Osteoblast (primary cell): ENCODE measurements at places on chromosomes 2 and 18. TPM values are rescaled to one million over a fixed set of nuclear protein-coding genes. Genes with fewer than 3 reads are reported as not detected.

DNA sequence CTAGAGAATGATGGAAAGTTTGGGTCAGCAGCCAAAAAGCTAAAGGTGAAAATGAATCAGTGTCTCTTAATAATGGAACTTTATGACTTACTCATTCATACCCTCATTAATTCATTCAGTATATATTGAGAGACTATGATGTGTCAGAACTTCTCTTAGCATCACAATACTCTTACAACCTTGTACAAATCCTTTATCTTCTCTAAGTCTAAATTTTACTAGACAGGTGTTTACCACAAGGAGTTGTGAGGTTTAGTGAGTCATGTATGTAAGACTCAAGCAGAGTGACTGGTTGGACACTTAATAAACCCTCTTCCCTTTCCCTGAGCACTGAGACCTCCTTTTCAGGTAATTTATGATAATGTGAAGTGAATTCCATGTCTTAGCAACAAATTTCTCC, 129.6 kb downstream of the PPP1R1C start:
- DNase-seq, result no peak

DNA sequence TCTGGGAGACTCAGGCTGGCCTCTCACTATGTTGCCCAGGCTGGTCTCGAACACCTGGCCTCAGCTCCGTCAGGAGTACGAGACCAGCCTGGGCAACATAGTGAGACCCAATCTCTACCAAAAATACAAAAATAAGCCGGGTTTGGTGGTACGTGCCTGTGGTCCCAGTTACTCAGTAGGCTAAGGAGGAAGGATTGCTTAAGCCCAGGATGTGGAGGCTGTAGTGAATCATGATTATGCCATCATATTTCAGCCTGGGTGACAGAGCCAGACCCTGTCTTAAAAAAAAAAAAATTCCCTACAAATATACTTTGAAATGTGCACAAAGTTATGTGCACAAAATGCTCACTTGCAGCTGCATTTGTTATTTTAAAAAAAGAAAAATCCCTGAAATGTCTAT, 26.3 kb upstream of the AGAP1 start:
- no peak for DNase-seq

DNA sequence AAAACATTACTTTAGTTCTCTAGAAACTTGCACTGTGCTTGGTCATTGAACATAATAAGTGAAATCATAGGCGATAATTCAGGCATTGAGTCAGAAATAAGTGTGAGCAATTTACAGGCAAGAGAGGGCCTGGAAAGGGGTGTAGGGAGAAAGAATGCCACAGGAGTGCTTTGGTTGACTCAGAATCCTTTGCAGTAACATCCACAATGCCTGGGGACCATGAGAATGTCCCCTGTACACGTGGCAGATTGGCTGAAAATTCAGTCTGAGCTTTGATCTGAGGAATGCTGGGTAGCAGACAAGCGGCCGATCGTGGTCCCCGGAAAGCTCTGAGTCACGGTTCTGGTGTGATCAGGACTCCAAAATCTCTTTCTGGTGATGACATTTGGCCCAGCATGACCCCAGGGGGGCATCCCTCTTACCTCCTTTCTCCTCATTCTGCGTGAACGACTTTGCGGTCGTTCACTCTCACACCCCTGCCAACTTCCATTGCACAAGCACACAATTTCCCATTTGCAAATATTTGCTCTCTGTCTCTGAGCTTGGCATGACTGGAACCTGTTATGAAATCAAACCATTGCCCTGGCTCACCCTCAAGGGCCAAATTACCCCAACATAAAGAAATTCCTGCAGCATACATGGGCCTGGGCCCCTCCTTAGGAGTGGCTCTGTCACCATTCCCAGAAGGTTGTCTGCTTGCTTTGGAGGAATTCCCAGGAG, 305.0 kb upstream of the EPAS1 start:
- DNase-seq, result no peak

DNA sequence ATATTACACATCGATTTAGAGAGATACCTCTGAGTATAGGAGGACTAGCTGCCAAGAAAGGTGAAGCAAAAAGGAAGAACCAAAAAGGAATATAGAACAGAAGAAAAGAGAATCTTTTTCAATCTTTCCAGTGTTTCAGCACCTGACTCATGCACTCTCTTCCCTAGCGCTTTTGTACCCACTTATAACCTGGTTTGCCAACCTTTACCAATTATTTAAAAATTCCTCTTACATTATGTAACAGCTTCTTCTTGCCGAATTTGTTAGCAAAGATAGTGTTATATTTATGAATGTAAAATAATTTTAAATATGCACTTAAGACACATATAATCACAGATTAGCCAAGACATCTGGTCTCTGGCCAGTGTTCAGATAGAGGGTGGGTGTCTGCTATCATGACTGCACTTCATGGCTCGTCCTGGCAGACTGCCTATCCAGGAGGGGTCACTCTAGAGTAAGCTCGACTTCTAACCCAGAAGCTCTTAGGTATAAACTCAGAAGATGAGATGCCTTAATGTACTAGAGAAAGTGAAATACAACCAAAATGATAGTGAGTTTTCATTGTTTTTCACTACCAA, 122.9 kb downstream of the ATAD2B start:
- DNase-seq, result no peak

- no peak for DNase-seq
Measured at GRCh38 chr2:160612266-160612856, 118.8 kb upstream of the RBMS1 start.

DNA sequence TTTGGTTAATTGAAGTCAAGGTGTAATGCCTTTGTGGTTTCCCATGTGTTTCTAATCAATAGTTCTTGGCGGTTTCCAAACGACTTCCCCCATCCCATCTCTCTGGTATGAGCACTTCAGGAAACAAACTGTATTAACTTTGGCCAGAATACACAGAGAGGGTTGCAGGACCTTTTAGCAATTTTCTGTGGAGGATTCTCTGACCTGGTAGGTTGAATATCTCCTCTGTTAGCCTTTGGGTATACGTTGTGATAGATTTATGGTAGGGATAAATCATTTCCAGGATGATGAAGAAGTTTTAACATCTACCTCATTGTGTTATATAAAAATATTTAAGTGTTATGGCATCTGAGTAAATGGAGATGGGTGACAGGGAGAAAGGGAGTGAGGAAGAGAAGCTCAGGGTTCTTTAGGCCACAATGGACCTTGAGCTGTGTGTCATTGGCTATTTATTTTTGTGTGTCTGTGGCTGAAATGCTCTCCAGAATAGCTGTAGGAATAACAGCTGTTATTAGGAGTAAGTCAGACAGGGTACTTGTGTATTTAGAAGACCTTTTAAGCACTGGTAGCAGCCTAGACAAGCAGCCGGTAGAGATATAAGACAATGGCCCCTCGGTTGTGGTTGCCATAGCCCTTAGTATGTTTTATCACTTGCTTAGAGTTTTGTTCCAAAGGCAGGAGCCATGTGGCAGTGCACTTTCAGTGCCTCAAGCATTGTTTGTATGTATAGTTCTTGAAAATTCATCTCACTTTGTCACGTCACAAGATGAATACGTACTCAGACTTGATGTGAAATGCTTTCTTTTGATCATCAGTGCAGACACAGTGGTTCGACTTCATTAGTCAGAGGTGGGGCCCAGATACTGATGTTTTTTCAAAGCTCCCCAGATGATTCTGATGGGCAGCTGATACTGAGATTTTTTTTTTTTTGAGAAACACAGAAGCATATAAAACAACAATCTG, 91.1 kb downstream of the FMNL2 start:
- no peak for DNase-seq

The LTBP1 gene
- 158 and 224 TPM in 2 replicates for total RNA-seq

The AGXT gene
- not detected in 2 replicates for total RNA-seq

The COLEC12 gene
- total RNA-seq, result 38.0 and 56.9 TPM in 2 replicates

The MCM6 gene
- total RNA-seq, result 14.5 and 15.6 TPM in 2 replicates

The ANKRD30B gene
- 6.9 and 11.5 TPM in 2 replicates for total RNA-seq

The CHST10 gene
- 7.2 and 11.8 TPM in 2 replicates for total RNA-seq

The NDUFS1 gene
- 86.6 and 98.4 TPM in 2 replicates for total RNA-seq

The PAX8 gene
- 1.8 and 2.9 TPM in 2 replicates for total RNA-seq

The SPDYA gene
- total RNA-seq, result 0.59 and 0.72 TPM in 2 replicates
